Stimulated activated CD8-positive, alpha-beta memory T cell treated with anti-CD3 and anti-CD28 coated beads, Interleukin-7, amount 100 ng/mL, for 4 hours (primary cell): ENCODE measurements at places on chromosomes 2 and 18.

DNA sequence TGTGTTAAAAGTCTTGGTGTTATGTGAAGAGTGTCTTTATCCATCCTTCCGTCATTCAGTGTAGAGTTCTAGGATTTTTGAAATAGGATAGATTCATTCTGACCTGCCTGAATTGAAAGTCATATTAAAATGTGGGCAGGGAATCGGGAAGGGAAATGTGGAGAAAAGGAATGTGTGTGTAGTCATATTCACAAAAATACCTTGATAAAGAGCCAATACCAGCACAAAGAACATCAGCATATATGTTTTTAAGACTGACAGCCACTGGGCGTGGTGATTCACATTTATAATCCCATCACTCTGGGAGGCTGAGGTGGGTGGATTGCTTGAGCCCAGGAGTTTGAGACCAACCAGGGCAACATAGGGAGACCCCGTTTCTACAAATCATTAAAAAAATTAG, 188.1 kb downstream of the CAMKMT start:
- no peak for DNase-seq

DNA sequence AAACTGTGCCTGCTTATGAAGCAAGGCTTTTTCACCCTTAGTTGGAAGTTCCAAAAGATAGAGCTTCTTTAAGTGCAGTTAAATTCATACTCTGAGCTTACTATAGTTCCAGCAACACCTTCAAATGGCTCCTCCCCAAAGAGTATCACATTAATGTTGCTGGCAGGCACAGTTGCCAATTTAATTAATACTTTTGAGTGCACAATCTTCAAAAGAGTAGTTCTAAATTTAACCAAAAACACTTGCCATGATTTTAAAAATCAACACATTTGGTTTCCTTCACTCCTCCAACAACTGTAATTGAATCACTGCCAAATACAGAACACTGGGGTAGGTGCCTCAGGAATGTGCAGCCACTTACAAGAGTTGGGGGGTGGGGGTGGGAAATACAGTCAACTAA, 150.6 kb upstream of the UBE2E3 start:
- no peak for DNase-seq

DNA sequence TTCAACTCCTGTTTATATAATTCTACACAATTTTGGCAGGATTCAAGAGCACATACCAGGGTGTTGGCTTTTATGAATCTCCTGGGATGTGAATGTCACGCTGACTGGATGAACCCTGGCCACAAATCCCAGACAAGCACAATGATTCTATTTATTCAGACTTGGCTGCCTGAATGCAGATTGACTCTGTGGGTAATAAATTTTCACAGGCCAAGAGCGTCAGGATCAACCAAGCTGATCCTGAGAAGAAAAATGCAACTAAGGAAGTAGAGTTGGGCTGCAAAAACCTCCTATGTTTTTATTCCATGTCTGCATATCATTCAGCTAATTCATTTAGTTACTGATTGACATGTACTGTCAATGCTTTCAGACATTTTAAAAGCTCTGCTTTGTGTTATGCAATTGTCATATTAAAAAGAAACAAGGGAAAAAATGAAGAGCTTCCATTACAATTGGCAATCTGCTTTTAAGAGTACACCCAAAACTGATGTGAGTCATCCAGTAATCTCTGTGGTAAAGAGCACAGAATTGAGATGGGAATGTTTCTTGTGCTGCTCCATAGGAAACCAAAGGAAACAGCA, 173.0 kb upstream of the REV1 start:
- no peak for DNase-seq

DNA sequence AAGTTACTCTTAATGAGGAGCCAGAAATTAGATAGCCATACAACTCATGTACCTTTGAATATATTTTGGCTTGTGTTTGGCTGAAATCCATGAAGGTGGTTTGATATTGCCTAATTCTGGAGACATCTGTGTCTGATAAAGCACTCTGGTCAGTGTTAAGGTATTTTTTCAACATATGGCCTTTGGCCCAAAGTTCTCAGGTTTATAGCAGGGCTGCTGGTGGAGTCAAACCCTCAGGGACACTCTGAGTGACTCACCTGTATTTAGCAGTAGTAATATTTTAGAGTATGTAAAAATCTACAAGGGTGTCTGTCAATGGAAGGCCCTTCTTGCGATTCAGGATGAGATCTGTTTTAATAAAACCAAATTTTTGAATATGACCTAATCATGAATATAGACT, 666.5 kb downstream of the SLC4A3 start:
- DNase-seq: no peak

DNA sequence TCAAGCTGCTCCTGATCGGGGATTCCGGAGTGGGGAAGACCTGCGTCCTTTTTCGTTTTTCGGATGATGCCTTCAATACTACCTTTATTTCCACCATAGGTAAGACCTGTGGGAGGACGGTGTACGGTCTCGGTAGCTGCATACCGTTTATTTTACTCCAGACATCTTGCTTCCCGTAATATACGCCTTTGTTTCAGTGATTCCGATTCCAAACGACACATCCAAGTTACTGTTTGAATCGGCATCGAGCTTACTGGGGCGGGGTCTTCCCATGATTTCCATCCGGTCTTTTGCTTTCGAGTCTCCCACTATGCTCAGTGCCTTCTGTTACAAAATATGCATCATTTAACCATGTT, 731 bp downstream of the RAB10 start:
- no peak for DNase-seq

DNA sequence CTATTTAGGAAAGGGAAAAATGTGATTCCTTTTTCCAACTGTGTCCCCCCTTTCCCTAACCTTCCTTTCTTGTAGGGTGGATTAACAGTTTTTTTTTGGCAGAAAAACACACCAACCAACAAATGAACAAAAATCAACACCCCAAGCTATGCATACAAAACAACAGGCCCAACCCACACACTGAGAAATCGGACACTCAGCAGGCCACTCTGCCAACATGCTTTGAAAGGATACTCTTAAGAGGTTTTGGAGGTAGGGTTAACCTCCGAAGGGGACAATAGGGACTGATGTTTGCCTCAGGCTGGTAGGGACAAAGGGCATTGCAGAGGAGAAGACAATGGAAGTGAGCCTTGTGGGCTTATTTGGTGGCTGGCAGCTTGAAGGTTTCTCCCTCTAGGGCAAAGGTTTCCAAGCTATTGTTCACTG, 33.1 kb upstream of the POLE4 start:
- DNase-seq: no peak

DNA sequence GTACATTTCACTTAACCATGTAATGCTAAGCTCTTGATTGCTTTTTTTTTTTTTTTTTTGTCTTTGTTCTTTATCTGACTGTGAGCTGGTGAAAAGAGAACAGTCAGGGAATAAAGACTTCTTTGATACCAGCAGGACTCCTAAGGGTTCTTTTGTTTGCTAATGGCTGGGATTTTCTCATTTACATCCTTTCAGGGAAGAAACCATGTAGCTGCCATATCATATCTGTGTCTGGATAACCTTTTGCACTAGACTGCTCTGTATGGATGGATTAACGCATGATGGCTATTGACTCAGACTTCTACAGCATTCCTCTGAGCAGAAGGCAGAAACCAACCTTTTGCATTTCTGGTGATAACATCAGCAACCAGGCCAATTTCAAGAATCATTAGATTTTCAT, 504.0 kb downstream of the LRRTM4 start:
- DNase-seq: no peak

DNA sequence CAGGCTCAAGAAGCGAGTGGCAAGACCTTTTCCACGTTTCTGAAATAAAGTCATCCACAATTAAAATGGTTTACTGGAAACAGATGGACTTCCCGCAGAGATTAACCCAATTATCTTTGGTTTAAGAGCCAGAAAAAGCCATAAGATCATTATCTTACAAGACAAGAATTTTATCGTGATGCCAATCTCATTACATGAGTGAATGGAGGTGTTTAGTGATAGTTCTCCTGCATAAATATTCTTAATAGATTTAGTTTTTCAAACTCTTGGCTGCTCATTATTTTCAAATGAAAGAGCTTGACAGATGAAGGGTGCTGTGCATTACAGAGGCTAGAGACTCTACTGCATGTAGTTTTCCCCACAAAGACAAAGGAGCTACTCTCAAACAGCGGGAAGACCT, 1028.4 kb upstream of the PIK3C3 start:
- no peak for DNase-seq

DNA sequence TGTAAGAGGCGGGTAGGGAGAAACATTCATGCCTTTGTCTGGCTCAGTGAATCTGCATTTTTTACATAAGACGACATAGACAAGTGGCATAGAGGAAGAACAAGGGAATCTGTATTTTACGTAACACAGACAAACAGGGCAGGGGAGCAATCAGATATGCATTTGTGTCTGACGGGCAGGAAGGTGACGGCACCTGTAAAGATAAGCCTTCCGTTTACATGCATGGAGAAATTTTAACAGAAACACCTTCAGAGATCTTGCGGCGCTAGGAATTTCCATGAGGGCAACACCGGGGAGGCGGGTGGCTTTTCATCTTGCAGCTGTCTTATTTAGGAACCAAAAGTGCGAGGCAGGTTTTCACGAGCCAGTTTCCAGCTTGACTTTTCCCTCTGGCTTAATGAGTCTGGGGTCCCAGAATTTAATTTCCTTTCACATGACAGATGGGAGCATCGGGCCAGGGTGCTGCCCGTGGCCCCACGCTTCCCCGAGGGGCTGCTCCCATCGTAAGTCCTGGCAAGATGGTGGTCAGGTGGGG, 42.6 kb downstream of the RTP5 start:
- DNase-seq: no peak

DNA sequence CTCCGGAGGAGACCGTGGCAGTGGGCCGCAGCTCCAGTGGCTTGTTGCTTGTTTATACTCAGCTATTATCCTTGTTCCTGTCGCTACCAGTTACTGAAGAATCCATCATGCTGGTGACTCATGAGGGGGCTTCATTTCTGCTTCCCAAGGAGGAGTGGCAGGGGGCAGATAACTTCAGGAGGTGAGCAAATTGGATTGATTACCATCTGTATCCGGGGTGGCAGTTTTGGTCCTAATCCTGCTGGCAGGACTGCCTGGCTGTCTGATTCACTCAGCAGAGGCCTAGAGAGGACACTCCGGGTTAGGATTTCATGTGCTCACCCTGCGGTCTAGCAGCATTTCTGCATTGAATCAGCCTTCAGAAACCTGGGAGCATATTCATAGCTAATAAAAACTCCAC, 230.0 kb downstream of the ACTR3 start:
- DNase-seq: no peak

DNA sequence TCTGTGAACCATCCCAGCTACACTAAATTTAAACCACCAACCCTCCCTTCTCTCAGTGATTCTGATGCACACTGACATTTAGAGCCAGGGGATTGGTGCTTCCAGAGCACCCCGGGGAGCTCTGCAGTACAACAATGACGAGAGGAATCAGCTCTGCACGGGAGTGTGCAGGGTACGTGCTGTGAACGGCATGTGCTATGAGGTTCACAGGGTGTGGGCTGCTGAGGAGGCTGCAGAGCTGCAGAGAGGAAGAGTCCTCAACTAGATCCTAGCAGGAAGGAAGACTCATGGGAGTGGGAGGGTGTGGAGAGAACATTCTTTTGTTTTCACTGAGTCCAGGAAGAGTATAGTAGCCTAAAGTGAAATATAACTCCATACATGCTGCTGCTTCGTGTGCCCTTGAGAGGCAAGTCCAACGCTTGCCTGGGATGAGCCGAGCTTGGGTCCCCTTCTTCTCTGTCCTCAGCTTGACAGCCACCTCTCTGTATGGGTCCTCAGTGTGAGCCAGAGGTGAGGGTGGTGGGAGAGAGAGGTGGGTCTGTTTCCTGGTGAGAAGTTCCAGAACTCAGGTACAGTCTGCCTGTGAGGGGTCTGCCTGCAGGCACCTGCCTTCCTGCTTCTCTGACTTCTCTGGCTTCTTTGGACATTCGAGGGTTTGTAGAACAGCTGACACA, 118.8 kb downstream of the CTIF start:
- no peak for DNase-seq

DNA sequence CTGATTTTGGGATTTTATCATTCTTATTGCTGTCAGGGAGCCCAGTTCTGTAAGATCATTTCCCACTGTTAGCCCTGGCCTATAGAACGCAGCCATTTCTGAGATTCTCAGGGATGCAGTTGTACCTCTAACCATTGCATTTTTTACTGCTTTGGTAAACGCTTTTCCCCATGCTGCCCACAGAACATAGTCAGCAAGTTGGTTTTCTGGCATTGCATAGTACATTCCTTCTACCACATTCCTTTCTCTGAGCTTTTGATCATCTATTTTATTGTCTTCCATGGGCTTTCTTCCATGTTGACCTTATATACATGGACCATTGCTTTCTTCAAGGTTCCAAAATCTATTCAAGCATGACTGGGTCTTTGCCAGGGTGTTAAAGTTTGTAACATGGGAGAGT, 86.8 kb upstream of the ST6GAL2 start:
- DNase-seq: no peak
